Occipital lobe (tissue), 3 donors: ENCODE measurements at places on chromosomes 12 and 14.

- DNase-seq, result no peak
These were observed 74.1 kb upstream of the KRAS start for GRCh38 chr12:25324861-25325260.

- DNase-seq, result no peak
These were observed 11.6 kb downstream of the CIPC start for GRCh38 chr14:77109656-77110055.

DNA sequence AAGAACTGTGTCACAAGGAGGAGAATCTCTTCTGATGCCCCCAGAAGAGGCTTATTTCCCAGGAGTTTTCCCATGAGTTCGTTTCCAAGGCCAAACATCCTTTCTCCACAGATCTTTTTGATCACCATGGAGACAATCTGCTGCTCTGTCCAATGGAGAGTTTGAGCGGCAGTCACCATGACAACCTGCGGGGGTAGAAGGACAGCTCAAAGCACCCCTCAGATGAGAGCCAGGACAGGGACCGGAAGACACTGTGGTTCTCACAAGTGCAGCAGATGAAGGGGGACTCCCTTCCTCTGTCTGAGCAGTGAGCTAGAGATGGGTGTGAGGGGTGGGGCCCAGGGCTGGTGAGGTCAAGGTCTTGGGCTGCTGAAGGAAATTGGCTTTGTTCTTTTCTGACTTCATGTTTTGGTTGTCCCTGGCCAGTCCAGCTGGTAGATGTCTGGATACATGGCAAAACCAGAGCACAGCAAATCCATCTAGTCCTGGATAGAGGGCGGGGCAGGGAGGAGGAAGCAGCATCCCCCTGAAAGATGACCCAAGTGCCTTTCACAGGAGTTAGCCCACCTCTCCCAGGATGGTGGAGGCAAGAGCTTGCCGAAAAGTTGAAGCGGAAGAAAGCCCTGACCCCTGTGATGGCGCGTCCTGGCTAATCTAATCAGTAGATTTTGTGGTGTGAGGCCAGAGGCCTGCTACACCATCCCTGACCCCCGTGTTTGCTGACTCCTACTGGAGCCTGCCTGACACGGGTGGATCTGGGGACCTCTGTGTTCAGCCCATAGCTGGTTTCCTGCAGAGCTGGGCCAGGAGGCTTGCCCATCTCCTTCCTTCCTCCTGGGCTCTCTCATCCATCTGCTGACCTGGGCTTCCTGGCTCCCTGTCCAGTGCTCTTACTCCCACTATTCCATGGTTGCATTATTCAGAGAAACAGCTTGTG, 24.4 kb downstream of the DHRS2 start:
- peak; percentile 62 for DNase-seq

DNA sequence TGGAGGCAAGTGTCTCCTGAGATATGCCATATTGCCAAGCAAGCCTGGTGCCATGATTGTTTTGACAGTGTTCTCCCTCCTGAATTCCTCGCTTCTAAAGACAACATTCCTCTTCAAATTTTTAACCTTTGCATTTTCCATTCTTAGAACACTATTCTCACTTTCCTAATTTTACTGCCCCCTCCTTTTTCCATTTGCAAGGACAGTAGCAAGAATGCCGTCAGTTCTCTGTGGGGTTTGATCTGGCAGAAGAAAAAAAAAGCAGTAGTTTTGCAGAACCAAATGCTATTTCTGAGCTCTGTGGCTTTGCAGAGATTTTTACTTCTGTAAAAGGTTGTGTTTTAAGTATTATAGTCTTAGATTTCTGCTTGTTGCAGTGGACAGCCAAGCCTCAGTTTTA, 295.2 kb downstream of the NUAK1 start:
- no peak for DNase-seq

DNA sequence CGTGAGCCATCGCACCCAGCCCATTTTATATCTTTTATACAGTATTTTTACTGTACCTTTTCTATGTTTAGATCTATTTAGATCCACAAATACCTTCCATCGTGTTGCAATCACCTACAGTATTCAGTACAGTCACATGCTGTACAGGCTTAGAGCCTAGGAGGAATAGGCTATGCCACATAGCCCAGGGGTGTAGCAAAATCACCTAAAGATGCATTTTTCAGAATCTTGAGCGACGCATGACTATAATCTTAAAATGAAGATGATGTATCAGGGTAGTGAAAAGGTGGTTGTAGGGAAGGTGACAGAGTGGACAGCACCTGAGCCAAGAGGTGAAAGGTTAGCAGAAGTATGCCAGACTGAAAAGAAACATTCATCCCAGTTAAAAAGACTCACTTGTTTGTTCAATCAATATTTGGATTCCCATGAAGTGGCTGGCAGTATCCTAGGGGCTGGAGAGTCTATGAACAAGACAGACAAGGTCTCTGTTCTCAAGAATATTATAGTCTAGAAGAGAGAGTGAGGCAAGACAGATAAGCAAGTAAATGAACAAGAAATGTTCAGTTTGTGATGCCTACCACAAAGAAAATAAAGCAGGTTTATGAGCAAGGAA, 3.6 kb downstream of the SPRING1 start:
- no peak for DNase-seq

GRCh38 chr12:75308279-75308678, 21.8 kb downstream of the CAPS2 start:
- DNase-seq, result no peak

GRCh38 chr12:123085730-123086487, 65.0 kb downstream of the PITPNM2 start:
- DNase-seq, result no peak

GRCh38 chr12:14605401-14605989, 37.8 kb upstream of the PLBD1 start:
- DNase-seq, result no peak

- DNase-seq, result no peak
These were observed 82.6 kb downstream of the BBS10 start for GRCh38 chr12:76265424-76266180.

DNA sequence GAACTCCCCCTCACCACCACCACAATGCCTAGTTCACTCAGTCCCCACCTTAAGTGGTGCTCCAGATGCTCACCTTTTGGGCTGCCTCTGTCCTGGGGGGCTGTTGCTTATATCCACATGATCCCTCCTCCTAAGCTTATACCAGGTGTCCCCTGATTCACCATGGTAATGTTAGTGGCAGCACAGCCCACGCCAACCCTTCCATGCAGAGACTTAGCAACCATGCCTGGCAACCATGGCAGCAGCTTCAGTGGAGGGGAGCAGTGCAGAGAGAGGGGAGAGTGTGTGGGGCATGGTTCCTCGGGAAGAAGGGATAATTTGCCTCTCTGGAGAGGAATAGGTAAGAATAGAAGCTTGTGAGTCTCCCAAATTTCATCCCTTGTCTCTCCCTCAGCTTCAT, 1.2 kb upstream of the DDN start:
- peak; percentile 67 for DNase-seq

GRCh38 chr14:103624860-103625259, 4.2 kb upstream of the KLC1 start:
- DNase-seq, result no peak

- DNase-seq, result no peak
These were observed 12.7 kb downstream of the NGDN start for GRCh38 chr14:23481979-23482822.

DNA sequence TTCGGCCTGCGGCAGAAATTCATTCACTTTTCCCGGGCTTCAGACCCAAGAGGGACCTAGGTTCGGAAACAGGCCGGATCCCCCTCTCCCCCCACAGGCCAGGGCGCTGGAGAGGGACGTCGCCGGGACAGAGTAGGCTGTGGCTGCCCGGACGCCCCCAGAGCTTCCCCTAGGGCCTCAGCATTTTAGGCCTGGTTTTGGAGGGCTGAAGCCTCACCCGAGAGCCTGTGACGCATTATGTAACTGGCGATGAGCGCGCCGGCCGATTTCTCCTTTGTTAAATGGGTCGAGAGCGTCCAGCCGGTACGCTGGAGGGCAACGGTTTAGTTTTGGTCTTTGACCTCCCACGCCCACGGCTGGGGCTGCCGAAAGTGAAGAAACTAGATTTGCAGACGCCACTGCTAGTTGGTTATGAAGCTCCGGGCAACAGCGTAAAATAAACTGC, 657 bp downstream of the PEBP1 start:
- no peak for DNase-seq

GRCh38 chr14:52961060-52961639, 10.3 kb upstream of the FERMT2 start:
- DNase-seq, result no peak

GRCh38 chr12:16074894-16075293, 163.8 kb downstream of the DERA start:
- DNase-seq, result no peak

GRCh38 chr14:37584211-37585100, 10.6 kb downstream of the FOXA1 start:
- DNase-seq, result no peak

DNA sequence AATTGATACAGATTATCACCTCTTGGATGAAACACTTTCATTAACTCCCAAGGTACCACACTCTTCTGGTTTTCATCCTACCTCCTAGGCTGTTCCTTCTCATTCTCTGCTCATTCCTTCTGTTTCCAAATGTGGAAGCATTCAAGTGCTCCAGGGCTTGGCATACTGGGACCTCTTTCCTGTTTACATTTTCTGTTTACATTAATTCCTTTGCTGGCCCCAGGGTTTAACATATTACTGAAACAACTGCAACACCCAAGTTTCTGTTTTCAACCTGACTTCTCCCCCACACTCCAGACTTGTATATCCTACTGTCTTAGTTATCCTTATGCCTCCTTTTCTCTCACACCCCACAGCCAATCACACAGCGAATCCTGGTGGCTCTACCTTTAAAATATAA, 386.3 kb upstream of the GARIN6 start:
- no peak for DNase-seq

DNA sequence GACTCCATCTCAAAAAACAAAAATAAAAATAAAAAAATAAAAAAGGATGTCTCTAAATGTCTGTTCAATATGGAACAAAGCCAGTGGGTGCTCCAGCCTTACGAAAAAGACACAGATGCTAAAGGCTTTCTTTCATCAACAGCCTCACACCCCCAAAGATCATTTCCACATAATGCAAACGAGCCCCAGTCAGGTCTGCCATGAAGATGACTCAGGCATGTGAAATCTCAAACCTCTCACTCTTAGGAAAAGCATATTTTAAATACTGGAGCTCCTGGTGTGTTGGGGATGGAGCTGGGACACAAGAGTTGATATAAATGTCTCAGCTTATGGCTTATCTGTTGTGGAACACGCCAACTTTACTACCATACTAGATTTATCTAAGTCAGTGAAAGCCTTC, 49.9 kb upstream of the PLXNC1 start:
- no peak for DNase-seq

GRCh38 chr12:55658212-55658611, 21.5 kb downstream of the OR10P1 start:
- no peak for DNase-seq

- no peak for DNase-seq
These were observed 136.5 kb upstream of the MYL2 start for GRCh38 chr12:111056618-111057521.

GRCh38 chr12:93785249-93786010, 108.3 kb downstream of the CRADD start:
- no peak for DNase-seq

GRCh38 chr12:59911516-59911915, 315.7 kb downstream of the SLC16A7 start:
- DNase-seq, result no peak

GRCh38 chr14:42944284-42944683, 1337.6 kb downstream of the LRFN5 start:
- no peak for DNase-seq

GRCh38 chr12:130436741-130437501, 99.2 kb downstream of the PIWIL1 start:
- no peak for DNase-seq

GRCh38 chr14:51789114-51789513, 71.3 kb upstream of the GNG2 start:
- no peak for DNase-seq

DNA sequence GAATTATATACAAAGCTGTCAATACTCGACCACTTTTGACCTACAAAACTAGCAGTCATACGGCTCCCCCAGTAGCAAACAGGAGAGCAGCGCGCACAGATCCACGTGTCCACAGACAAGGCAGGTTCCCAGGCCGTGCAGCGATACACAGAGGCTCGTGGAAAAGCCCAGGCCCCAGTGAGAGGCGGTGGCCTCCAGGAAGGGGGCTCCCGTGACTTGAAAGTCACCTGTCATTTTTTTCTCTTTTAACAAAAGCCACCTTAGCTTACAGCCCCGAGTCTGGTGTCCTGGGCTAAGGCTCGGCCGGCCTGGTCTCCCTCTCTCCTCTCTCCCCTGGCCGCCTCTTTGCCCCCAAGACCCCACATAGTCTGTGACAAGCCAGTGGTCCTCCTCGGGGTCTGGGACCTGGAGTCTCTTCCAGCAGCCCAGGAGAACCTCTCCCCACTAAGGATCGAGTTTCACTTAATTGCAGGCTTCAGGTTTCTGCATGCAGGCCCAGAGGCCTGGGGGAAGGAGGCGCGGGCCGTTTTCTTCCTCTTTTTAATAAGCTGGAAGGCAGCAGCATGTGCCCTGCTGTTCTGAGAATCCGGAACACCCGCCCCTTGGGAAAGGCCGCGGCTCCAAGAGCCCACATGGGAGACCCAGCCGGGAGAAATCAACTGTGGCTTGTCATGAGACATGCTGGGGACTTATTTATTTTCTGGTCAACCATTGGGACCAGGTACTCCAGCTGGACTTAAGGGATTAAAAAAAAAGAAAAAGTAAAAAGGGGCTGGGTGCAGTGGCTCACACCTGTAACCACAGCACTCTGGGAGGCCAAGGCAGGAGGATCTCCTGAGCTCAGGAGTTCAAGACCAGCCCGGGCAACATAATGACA, 15.9 kb downstream of the NCOR2 start:
- DNase-seq, result no peak

- no peak for DNase-seq
These were observed 9.1 kb downstream of the LACRT start for GRCh38 chr12:54625598-54625997.

GRCh38 chr12:3973973-3974644, 100.9 kb upstream of the PARP11 start:
- no peak for DNase-seq

GRCh38 chr12:68792952-68793351, 15.0 kb upstream of the MDM2 start:
- no peak for DNase-seq

DNA sequence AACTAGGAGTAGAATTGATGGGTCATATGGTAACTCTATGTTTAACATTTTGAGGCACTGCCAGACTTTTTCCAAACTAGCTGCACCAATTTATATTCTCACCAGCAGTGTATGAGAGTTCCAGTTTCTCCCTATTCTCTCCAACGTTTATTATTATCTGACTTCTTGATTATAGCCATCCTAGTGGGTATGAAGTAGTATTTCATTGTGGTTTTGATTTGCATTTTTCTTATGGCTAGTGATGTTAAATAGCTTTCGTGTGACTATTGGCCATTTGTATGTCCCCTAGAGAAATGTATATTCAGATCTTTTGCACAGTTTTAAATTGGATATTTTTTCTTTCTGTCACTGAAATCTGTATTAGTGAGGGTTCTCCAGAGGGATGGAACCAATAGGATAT, 37.8 kb downstream of the HELB start:
- DNase-seq, result no peak
